T-helper 17 cell (primary cell): ENCODE measurements at places on chromosomes 5 and 9. TPM values are rescaled to one million over a fixed set of nuclear protein-coding genes. Genes with fewer than 3 reads are reported as not detected.

GRCh38 chr5:175773534-175774070 is 97.8 kb upstream of the CPLX2 start:
- DNase-seq = no peak

GRCh38 chr9:89882930-89883361 is 278.1 kb downstream of the GADD45G start:
- no peak for DNase-seq

DNA sequence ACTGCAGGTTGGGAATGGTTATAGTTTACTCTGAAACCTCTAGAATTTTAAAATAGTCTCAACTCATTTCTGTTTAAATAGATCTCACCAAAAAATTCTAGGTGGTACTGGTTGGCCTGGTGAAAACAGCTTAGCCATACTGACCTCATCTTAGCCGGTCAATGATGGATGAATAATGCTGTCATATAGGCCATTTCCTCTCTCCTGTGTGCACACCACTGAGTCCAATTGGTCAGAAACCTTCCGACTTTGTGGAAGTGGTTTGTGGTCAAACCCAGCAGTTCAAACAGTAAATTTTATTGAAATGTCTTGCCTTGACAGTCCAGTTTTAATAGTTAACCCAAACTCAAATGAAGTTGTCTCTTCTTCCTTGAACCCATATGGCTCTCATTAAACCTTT is 98.6 kb downstream of the GIN1 start:
- DNase-seq = no peak

DNA sequence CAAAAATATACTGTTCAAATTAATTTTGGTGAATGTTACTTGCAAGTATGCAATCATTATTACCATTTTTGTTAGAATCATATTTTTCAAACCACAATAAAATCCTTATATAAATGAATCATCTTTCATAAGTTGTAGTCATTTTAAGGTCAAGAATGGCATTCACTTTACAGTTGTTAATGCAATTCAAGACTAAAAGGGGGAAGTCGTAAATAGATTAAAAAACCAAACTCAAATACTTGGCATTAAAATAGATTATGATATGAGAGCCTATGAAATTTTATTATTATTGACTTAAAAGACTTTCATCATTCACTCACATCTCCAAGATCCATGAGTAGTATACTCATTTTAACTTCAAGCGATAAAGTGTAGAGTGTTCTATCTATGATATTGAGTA is 11.6 kb downstream of the CDH9 start:
- no peak for DNase-seq

The FAM169A gene
- 9.2 TPM for total RNA-seq

The GABRA6 gene
- total RNA-seq = not detected

- no peak for DNase-seq
Observed at GRCh38 chr5:7856855-7857254, 5.9 kb upstream of the CFAP90 start.

DNA sequence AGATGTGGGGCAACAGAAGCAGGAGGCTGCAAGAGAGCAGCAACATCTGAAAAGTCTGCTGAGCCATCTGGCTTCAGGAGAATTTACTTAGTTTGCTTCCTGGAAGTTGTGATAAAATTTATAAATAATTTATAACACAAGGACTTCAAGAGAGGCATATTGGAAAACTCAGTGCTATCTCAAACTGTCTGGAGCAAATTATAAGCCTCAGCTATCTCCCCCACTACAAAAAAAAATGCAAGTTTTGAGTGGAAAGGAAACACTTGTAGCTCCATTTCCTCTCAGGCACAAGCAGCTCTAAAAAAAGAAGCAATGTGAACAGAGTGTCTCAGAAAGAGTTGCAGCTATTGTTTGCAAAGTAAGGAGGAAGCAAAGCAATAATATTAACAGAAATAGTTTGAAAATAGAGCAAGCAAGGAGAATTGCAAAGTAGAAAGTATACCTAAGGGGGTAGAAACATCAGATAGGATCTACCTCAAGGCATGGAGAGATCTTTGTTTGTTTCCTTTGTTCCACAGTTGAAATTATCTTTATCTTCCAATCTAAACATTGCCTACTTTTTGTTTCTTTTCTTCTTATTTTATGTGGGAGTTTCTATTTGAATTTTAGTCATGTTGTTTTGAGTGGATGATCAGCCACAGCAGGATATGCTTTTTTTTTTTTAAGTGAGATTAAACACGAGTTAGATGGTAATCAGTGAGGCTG is 55.9 kb upstream of the IL6ST start:
- DNase-seq = no peak

The INSL4 gene
- 0.16 TPM for total RNA-seq

GRCh38 chr5:176545737-176546509 is 3.2 kb upstream of the CDHR2 start:
- DNase-seq = no peak

GRCh38 chr9:93036887-93037475 is 21.5 kb upstream of the SUSD3 start:
- DNase-seq = no peak

DNA sequence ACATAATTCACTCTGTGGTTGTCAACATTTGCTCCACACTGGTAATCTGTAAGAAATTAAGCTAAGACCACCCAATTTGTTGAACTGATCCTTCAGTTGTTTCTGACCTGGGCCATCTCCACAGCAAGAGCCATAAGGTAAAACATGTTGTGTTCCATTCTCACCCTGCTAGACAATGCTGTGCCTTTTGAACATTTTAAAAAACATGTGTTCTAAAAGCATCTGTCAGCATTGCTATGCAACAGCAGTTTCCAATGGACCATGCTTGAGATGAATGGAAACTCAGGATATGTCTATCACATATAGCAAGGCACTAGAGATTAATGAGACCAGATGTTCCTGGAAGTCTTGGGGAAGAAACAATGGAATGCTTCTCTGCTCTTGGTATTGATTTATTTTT is 455.1 kb upstream of the RGMB start:
- DNase-seq = no peak
